ENCODE measurements at places on chromosomes 1 and 21. TPM values are rescaled to one million over a fixed set of nuclear protein-coding genes. Genes with fewer than 3 reads are reported as not detected.

- no peak overlapping the region for H3K27ac ChIP-seq
- H3K36me3 ChIP-seq = peaks cover 3% of the 10 kb centered on the region
- H3K4me1 ChIP-seq = no peaks in the 10 kb centered on the region
- no peak for DNase-seq
- H3K27me3 ChIP-seq = no peaks in the 10 kb centered on the region
Measured at GRCh38 chr1:208052926-208053407, 142.0 kb upstream of the CD34 start.

DNA sequence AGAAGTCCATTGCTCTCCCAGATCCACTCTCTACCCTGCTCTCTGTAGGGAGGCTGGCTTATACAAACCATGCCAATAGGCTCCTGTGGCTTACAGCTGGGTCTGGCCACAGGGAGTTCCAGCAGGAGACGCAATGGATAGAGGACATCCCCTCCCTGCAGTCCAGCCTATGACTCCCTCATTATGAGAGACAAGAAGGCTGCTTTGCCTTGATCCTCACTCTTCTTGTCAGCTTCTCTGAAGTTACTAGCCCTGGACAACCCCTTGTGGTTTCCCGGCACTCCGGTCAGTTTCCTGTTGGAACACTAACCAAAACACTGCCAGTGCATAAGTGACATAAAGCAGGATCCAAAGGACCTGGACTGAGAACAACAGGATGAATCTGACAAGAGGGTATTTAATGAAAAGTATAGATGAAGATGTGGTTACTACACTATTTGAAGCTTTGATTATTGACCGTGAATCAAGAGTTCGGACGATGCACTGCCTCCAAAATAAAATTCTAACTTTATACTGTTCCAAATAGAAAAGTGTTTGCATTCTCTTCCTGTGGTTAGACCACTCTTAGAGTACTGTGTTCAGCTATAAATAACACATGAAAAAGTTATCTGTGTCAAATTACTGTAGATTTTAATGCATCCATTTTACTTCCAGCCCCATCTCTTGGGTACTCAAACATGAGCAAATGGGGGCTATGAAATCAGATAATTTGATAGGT is 32.7 kb upstream of the ZNF326 start:
- no peak for DNase-seq
- H3K27me3 ChIP-seq = no peaks in the 10 kb centered on the region
- H3K27ac ChIP-seq = no peak overlapping the region
- H3K36me3 ChIP-seq = no peaks in the 10 kb centered on the region

GRCh38 chr1:37410815-37411214 is 63.6 kb upstream of the ZC3H12A start:
- H3K4me3 ChIP-seq = no peak overlapping the region
- no peak for DNase-seq
- no peaks in the 10 kb centered on the region for H3K4me1 ChIP-seq
- H3K27ac ChIP-seq = no peak overlapping the region

DNA sequence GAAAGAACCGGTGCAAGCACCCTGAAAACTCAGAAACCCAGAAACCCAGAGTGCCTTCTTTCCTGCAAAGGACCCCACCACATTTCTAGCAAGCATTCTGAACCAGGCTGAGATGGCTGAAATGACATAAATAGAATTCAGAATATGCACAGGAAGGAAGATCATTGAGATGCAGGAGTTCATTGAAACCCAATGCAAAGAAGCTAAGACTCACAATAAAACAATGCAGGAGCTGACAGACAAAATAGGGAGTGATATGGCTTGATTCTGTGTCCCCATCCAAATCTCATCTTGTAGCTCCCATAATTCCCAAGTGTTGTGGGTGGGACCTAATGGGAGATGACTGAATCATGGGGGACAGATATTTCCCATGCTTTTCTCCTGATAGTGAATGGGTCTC is 22.8 kb upstream of the SGIP1 start:
- no peaks in the 10 kb centered on the region for H3K36me3 ChIP-seq
- no peak overlapping the region for H3K4me3 ChIP-seq
- DNase-seq = no peak
- H3K27ac ChIP-seq = no peak overlapping the region

GRCh38 chr1:224381880-224382548 is 25.3 kb downstream of the CNIH4 start:
- H3K4me3 ChIP-seq = no peak overlapping the region
- H3K4me1 ChIP-seq = no peaks in the 10 kb centered on the region
- H3K27ac ChIP-seq = no peak overlapping the region
- peaks cover 4% of the 10 kb centered on the region for H3K36me3 ChIP-seq

DNA sequence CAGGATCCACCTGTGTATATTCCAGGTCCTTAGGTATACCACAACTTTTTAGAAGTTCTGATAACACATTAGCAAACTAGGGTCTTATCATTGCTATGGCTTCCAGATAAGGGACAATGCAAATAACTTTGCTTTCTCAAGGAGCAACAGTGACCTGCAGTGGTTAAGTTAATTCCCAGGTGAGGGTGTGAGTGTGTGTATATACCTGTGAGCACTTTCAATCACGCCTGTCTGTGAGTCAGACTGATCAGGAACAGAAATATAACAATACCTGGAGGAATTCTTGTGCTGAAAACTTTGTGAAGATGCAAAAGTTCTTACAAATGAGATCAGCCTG is 317.0 kb downstream of the PAPPA2 start:
- no peak for DNase-seq
- H3K27ac ChIP-seq = no peak overlapping the region
- H3K36me3 ChIP-seq = no peaks in the 10 kb centered on the region

- no peak overlapping the region for H3K27ac ChIP-seq
- H3K36me3 ChIP-seq = no peaks in the 10 kb centered on the region
- no peak for DNase-seq
- H3K4me1 ChIP-seq = no peaks in the 10 kb centered on the region
- H3K4me3 ChIP-seq = no peak overlapping the region
Measured at GRCh38 chr21:45169001-45169400, 94.6 kb downstream of the ADARB1 start.

DNA sequence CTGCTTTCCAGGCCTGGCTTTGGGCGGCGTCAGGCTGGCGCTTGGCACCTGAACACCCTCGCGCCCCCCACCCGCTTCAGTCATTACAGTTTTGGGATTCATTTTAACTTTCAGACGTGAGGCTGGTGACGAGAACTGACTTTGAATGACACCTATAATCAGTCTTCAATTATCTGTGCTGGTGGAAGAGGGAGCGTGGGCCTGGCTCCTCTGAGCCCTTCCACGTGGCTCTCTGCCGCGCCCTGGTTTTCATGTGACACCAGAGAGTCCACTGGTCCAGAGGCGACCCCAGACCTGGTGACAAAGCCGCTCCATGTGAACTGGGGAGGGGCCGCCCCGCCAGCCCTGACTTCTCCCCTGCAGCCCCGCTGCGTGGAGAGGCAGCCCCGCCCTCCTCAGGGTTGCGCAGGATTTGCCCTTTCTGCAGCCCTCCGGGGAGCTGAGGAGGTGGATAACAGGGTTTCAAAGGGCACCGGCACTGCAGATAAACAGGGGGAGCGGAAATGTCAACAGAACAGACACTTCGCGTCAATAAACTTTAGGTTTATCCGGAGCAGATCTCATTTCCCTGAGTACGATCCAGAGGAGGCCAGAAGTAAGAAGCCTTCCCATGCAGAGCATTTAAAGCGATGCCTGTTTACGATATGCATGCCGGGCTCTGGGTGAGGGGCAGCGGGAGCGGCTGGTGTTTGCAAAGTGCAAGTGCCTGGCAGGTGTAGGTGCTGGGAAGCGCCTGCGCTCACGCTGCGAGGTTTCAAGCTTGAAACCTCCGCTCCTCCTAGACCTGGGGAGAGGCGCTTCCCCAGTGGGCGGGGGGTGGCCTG is 56.4 kb downstream of the AJAP1 start:
- H3K4me3 ChIP-seq = no peak overlapping the region
- H3K36me3 ChIP-seq = no peaks in the 10 kb centered on the region
- no peaks in the 10 kb centered on the region for H3K4me1 ChIP-seq
- no peaks in the 10 kb centered on the region for H3K27me3 ChIP-seq
- no peak overlapping the region for H3K27ac ChIP-seq

DNA sequence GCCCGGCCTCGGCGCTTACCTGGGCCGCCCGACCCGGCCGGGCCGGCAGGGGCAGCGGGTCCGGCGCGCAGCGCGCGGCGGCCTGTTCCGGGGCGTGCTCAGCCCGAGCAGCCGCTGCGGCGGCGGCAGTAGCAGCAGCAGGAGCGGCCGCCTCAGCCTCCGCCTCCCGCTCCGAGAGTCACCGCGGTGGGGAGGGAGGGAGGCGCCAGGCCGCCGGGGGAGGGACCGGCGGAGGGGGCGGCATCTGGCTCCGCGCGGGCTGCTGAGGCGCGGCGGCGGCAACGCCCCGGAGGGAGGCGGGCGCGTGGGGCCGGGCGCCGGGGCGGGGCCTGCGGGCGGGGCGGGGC is at the start of gene CTNNBIP1:
TSS of gene CTNNBIP1 (minus strand) at position 194 of the 347 bp plus-strand sequence. CDS start 38,205 bp downstream, outside the sequence.
- H3K27me3 ChIP-seq = no peaks in the 10 kb centered on the region
- peak within 1 kb of the TSS; percentile 75 for H3K27ac ChIP-seq
- no peaks in the 10 kb centered on the region for H3K36me3 ChIP-seq
- H3K4me1 ChIP-seq = no peaks in the 10 kb centered on the region
- no peak for DNase-seq

DNA sequence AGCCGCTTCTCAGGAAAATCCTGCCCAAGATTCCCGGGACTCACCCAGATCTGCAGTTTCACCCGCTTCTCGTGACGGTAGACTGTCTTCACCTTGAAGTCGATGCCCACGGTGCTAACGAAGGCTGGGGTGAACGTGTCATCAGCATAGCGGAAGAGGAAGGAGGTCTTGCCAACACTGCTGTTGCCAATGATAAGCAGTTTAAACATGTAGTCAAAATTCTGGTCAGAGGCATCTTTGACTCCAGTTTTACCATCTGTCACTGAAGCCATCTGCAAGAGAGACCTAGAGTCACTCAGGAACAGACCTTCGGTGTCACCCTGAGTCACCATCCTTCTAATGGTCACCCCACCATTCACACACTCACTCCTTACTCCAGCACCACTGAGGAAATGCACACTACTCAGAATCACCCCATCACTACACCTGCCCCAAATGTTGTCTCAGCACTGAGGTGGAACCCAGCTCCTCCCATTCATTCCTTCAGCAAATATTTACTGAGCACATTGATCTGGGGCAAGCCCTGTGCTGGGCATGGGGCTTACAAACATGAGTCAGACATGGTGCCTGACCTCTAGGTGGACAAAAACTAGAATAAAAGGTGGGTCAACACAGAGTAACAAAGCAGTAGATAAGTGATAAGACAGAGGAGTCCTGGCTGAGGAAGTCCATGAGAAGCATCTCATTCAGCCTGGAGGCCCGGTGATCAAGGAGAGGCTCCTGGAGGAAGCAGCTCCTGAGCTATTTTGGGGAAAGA is 13.5 kb downstream of the RAB3B start:
- no peaks in the 10 kb centered on the region for H3K27me3 ChIP-seq
- H3K4me1 ChIP-seq = no peaks in the 10 kb centered on the region
- no peak overlapping the region for H3K4me3 ChIP-seq
- no peak overlapping the region for H3K27ac ChIP-seq
- H3K36me3 ChIP-seq = no peaks in the 10 kb centered on the region
- DNase-seq = peak; percentile 40

DNA sequence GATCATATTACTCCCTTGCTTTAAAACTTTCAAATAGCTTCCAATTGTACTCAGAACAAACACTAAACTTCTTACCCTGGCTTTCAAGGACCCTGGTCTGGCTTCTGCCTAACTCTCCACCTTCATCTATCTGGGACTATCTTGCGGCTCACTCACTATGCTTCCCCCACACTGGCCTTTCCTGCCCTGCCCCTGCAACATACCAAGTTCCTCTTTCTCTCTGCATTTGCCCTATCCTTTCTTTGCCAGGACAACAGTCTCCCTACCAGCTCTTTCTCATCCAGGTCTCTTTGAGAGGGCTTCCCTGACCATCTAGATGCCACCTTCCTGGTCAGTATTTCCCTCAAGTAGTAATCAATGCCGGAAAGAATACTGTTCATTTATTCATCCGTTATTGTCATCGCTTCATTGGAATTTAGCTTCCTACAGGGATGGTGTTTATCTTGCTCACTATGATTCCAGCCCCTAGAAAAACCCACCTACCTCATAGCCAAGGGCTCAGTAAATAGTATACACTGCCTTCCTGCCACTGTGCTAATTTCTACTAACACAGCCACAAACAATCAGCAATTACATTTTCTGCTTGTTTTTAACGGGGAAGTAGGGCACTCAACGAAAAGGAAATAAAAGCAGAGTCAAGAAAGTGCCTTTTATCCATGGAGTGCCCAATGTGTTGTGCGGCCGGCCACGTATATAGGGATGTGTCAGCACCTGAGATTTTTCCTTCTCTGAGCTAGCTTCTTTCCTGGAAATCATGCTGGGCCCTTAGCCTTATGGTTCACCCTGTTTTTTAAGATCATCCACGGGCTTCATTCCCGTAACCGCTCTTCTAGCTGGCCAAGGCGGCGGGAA is 521 bp upstream of the CDC7 start:
- peak overlapping the region; percentile 67 for H3K27ac ChIP-seq
- H3K27me3 ChIP-seq = no peaks in the 10 kb centered on the region
- no peak for DNase-seq
- no peaks in the 10 kb centered on the region for H3K36me3 ChIP-seq
- no peaks in the 10 kb centered on the region for H3K4me1 ChIP-seq

DNA sequence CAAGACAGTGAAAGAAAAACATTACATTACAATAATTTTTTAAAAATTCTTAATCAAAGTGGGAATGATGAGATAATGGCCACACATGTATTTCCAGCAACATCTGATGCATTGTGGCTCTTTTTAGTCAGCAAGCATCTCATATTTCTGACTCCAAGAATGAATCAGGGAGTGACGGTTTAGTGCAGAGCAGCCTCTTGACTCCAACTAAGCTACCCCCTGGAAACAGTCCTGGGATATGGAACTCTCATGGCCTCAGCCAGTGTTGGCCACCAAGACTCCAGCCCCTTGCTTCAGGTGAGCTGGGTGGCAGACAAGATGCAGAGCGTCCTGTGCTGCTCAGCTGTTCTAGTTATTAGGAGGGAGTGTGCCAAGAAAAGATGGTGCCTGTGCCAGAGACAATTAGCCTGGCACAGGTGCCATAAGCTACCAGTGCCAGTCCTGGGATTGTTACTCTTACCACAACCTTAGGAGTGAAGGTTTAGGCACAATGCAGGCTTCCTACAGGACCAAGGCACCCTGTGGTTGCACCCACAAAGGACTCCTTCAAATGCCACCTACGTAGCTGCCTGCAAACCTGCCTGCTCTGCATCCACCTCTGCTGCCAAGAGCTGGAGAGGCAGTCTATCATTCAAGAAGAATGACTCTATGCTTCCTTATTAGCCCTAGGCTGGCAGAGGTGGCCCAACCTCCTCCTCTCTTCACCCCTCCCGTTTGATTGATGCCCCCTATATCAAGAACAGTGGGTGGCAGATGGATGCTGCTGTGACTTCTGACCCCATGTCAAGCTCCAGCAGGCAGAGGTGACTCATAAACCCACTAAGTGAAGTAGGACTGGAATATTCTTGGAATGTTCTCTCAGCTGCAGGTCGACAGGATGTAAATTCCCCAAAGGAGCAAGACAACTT is 6.0 kb upstream of the SEC16B start:
- no peaks in the 10 kb centered on the region for H3K36me3 ChIP-seq
- no peak overlapping the region for H3K27ac ChIP-seq
- no peak overlapping the region for H3K4me3 ChIP-seq

- peaks cover 6% of the 10 kb centered on the region for H3K36me3 ChIP-seq
- H3K27ac ChIP-seq = no peak overlapping the region
- no peak overlapping the region for H3K4me3 ChIP-seq
- H3K4me1 ChIP-seq = no peaks in the 10 kb centered on the region
- no peaks in the 10 kb centered on the region for H3K27me3 ChIP-seq
Measured at GRCh38 chr1:22031214-22031962, 21.1 kb upstream of the CDC42 start.

Gene SELP
- 0.70 TPM for total RNA-seq

Gene TP73
- 0.37 TPM for total RNA-seq

Gene HSPG2
- 82.5 TPM for total RNA-seq

Gene ATAD3C
- 0.74 TPM for total RNA-seq

Gene SERPINC1
- total RNA-seq = 2,830 TPM

Gene C1orf159
- total RNA-seq = 7.1 TPM

Gene CR1L
- 1.2 TPM for total RNA-seq

Gene C4BPA
- total RNA-seq = 1,052 TPM
